ENCODE measurements at places on chromosomes 3 and 15. TPM values are rescaled to one million over a fixed set of nuclear protein-coding genes. Genes with fewer than 3 reads are reported as not detected.

Gene SLC22A14
- total RNA-seq: not detected

Gene SAMD7
- not detected for total RNA-seq

Gene ST6GAL1
- total RNA-seq: 54.8 TPM

Gene P2RY14
- 7.1 TPM for total RNA-seq

Gene SKOR1
- 0.42 TPM for total RNA-seq

Gene PARP14
- 37.8 TPM for total RNA-seq

Gene OR4F6
- not detected for total RNA-seq

Gene SCG5
- total RNA-seq: 0.44 TPM

Gene SH2D7
- total RNA-seq: not detected

Gene POPDC2
- 2.2 TPM for total RNA-seq

Gene RPN1
- total RNA-seq: 189 TPM

Gene LRRC15
- not detected for total RNA-seq

Gene SUCNR1
- not detected for total RNA-seq

Gene GOLIM4
- total RNA-seq: 35.9 TPM

Gene ANKUB1
- 0.87 TPM for total RNA-seq

Gene ABCF3
- total RNA-seq: 65.8 TPM

Gene CHRM5
- total RNA-seq: 0.98 TPM

Gene GP5
- not detected for total RNA-seq

Gene RFTN1
- total RNA-seq: 126 TPM

Gene ILDR1
- not detected for total RNA-seq

Gene CACNA1D
- 10.5 TPM for total RNA-seq

Gene SLCO2A1
- 13.8 TPM for total RNA-seq

Gene UBAP1L
- total RNA-seq: 8.4 TPM

Gene VWA5B2
- not detected for total RNA-seq

Gene TAGLN3
- 3.1 TPM for total RNA-seq

Gene GPR149
- total RNA-seq: not detected

Gene GHSR
- total RNA-seq: not detected

Gene THAP10
- total RNA-seq: 9.8 TPM

Gene IL5RA
- 0.59 TPM for total RNA-seq

Gene SMC4
- 27.1 TPM for total RNA-seq

Gene AHSG
- not detected for total RNA-seq

Gene TGM5
- not detected for total RNA-seq
